ENCODE measurements at places on chromosomes 2 and 18. TPM values are rescaled to one million over a fixed set of nuclear protein-coding genes. Genes with fewer than 3 reads are reported as not detected.
A peak's percentile ranks its signal among the peaks of the same experiment; 100 is the strongest.

RGPD3 gene
- total RNA-seq: not detected

GRCh38 chr2:98039085-98039756 lies 43.5 kb upstream of the TMEM131 start:
- no peaks in the 10 kb centered on the region for H3K36me3 ChIP-seq
- H3K27ac ChIP-seq: peak overlapping the region; percentile 67
- peak; percentile 85 for DNase-seq
- peak overlapping the region; percentile 32 for H3K4me3 ChIP-seq
- H3K27me3 ChIP-seq: no peaks in the 10 kb centered on the region
- peaks cover 32% of the 10 kb centered on the region for H3K4me1 ChIP-seq

DNA sequence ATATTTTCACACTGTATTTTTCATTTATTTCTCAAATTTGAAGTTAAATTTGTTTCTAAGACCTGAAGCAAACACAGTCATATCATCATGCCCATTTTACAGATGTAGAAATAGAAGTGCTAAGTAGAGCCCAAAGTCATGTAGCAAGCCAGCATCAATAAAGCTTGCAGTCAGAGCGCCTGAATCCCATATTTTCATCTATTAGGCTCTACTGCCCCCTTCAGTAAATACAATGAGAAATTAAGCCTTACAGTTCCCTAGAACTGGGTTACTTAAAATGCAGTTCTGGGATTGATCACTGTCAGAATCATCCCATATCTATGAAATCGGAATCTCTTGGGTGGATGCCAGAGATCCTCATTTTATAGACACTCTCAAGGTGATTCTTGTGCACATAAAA lies 419.9 kb downstream of the TGIF1 start:
- no peak overlapping the region for H3K27ac ChIP-seq
- peaks cover 7% of the 10 kb centered on the region for H3K4me1 ChIP-seq
- H3K27me3 ChIP-seq: no peaks in the 10 kb centered on the region
- H3K36me3 ChIP-seq: no peaks in the 10 kb centered on the region

DNA sequence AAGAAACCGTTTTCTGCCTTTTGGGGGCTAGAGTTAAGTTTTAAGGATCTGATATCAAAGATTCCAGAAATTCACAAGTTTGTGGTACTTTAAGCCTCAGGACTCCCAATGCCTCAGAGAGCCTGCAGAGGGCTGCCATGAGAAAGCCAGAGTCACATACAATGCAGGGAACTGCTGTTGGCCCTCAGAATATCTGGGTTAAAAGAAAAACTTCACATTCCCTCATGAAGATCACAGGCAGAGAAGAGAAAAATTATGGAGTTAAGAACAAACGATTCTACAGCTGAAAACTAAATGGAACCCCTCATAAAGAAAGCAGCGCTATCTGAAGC lies 39.5 kb downstream of the HDAC4 start:
- no peaks in the 10 kb centered on the region for H3K4me1 ChIP-seq
- H3K36me3 ChIP-seq: no peaks in the 10 kb centered on the region
- no peak for DNase-seq
- H3K27ac ChIP-seq: no peak overlapping the region
- H3K27me3 ChIP-seq: no peaks in the 10 kb centered on the region

DNA sequence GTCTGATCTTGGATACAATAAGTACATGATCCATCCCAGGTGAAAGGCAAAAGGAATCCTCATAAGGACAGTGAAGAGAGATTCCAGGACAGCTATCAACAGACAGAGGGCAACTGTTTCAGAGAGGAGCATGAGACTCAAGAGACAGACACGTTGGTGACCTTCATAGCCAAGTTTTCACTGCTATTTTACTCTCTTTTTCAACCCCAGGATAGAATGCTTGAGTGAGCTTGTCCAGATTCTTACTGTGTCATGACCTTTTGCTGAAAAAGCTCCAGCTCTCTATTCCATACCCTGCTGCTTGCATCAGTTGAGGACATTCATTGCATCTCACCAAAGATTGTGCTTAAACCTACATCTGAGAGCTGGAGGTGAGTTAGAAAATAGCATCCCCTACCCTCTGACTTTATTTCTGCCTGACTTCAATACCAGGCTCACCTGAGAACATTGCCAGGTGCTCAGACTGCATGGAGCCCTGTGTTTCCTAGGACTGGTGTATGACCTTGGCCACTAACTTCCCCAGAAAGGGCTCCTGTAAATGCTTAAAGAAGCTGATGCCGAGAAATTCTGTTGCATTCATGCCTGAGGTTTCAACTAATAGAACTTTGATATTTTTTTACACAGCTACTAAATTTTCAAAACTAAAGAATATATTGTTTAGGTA lies 70.4 kb upstream of the TMEM17 start:
- no peak overlapping the region for H3K4me3 ChIP-seq
- H3K27ac ChIP-seq: no peak overlapping the region
- no peaks in the 10 kb centered on the region for H3K27me3 ChIP-seq
- DNase-seq: no peak

DNA sequence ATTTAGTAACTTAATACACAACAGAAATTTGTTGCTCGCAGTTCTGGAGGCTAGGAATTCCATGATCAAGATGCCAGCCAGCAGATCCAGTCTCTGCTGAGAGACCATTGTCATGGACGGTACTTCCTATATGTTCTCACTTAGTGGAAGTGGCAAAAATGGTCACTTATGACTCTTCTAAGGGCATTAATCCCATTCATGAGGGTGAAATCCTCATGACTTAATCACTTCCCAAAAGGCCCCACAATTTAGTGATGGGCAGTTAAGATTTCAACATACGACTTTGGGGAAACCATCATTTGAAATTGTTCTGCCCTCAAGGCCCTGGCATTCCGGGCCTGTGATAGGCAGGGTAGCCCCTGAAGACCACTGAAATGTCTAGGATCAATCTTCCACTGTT lies 23.0 kb downstream of the BZW1 start:
- no peak for DNase-seq
- H3K4me1 ChIP-seq: no peaks in the 10 kb centered on the region
- H3K36me3 ChIP-seq: no peaks in the 10 kb centered on the region
- H3K27ac ChIP-seq: no peak overlapping the region
- no peak overlapping the region for H3K4me3 ChIP-seq

GRCh38 chr2:171056307-171056706 lies 104.4 kb downstream of the TLK1 start:
- no peak overlapping the region for H3K27ac ChIP-seq
- no peak for DNase-seq
- peaks cover 9% of the 10 kb centered on the region for H3K4me1 ChIP-seq
- H3K27me3 ChIP-seq: no peaks in the 10 kb centered on the region
- no peak overlapping the region for H3K4me3 ChIP-seq
- peaks cover 47% of the 10 kb centered on the region for H3K36me3 ChIP-seq

GRCh38 chr2:30655211-30655610 lies 152.0 kb downstream of the CAPN13 start:
- H3K36me3 ChIP-seq: no peaks in the 10 kb centered on the region
- no peaks in the 10 kb centered on the region for H3K4me1 ChIP-seq
- H3K27me3 ChIP-seq: no peaks in the 10 kb centered on the region
- H3K4me3 ChIP-seq: no peak overlapping the region

All from Karpas-422 (cell line).